Activated CD4-positive, alpha-beta T cell treated with anti-CD3 and anti-CD28 coated beads, Interleukin-10, Interleukin-2, amounts not matched to agents 100 ng/mL and 50 ng/mL, durations not matched to agents 16 hours and 8 hours (primary cell): ENCODE measurements at places on chromosomes 2 and 18.

- DNase-seq = peak; percentile 73
These were observed 56.5 kb upstream of the CREB1 start for GRCh38 chr2:207473049-207473930.

- DNase-seq = no peak
These were observed 61.2 kb downstream of the FEZ2 start for GRCh38 chr2:36536776-36537175.

DNA sequence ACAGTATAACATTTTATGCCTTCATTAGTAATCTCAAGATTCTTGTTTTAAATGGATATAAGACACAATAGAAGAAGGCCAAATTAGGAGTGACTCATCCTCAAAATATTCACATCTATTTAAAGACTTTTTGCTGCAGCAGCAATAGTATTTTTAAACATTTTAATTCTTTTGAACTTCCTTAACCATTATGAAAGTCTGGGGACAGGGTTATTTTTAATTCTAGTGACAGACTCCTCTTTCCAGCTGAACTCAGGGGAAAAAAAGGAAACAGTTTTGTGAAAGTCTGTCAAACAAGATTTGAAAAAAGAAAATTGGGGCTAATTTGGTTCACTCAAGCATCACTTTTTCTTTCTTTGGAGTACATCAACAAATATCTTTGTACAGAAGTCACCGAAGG, 541.8 kb downstream of the NUP35 start:
- no peak for DNase-seq

GRCh38 chr18:77055429-77056300, 76.9 kb downstream of the MBP start:
- DNase-seq = peak; percentile 51

- peak; percentile 55 for DNase-seq
These were observed 1.0 kb upstream of the LDLRAD4 start for GRCh38 chr18:13217466-13217961.

DNA sequence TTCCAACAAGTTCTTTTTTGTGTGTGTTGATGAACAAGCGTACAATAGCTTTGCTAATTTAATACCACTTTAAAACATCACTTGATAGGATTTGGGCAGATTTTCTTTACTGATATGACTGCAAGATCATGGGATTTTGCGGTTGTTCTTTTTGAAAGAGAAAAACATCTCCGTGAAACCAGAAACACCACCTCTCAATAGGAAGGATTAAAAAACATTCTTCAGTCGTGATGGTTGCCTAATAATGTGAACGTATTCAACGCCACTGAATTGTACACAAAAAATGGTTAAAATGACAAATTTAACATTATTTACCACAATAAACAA, 19.3 kb downstream of the RBMS1 start:
- DNase-seq = peak; percentile 36

DNA sequence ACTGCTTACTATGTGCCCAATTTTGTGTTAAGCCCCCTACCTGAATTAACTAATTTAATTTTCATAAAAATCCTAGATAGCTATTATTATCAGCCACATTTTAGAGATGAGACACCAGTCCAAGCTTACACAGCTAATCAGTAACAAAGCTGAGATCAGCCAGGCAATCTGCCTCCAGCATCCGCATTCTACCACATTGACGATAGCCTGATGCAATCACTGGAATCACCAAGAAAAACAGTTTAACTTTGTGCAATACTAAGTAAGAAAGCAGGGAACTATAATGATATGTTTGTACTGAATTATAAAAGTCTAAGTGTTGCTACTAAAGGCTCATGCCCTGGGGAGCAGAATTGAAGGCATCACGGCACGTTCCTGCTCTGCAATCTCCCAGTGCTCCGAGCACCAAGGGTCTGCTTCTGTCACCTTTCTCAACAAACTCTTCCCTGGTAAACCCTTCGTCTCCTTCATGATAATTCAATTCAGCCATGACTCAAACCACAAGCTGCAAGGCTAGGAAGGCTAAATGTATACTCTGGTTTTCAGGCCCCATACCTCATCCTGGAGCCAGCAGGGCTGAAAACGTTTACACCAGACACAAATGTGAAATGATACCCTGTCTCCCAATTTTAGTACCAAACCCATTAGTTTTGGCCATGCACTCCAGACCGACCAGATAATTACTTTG, 19.4 kb downstream of the KANSL3 start:
- no peak for DNase-seq

DNA sequence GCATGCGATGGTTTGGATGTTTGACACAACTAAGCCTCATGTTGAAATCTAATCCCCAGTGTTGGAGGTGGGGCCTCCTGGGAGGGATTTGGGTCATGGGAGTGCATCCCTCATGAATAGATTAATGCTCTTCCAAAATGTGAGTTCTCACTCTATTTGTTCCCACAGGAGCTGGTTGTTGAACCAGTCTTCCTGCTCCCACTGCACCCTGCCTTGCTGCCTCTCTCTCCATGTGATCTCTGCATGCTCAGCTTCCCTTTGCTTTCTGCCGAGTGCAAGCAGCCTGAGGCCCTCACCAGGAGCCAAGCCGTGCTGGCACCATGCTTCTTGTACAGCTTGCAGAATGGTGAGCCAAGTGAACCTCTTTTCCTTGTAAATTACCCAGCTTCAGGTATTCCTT, 206.8 kb downstream of the VAPA start:
- no peak for DNase-seq

- no peak for DNase-seq
These were observed 391.6 kb upstream of the HS6ST1 start for GRCh38 chr2:128710242-128710641.

DNA sequence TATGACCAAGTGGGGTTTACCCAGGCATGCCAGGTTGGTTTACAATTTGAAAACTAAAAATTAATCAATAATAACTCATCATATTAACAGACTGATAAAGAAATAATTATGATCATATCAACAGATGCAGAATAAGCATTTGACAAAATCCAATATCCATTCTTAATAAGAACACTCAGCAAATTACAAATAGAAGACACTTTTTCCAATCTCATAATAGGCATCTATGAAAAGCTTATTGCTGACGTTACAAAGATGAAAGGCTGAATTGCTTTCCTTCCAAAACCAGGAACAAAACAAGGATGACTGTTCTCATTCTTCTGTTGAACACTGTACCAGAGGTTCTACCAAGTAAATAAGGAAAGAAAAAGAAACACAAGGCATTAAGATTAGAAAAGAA, 55.1 kb upstream of the C2orf15 start:
- DNase-seq = no peak

DNA sequence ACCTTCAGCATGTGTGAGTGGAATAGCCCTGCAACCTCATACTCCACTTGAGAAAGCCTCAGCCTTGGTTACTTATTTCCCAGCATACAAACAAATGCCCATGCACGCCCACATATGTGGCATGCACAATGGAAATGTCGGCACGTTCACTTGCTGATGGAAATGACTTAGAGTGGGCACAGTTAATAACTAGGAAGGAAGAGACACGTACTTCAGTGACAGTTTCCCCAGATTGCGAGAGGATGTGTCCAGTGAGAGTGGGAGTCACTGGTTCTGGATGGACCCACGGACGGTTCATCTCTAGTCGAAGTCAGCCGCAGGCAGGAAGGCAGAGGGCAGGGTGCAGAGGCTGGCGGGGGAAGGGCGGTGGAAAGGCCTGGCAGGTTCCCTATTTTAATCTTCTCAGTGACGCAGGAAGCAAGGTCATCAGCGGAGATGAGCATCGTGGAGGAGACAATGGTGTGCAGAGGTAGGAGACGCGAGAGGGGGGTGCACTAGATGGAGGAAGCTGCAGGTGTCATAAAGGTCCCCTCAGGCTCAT, 350.7 kb upstream of the MYT1L start:
- DNase-seq = no peak

GRCh38 chr18:58228762-58229161, 184.7 kb downstream of the NEDD4L start:
- no peak for DNase-seq

DNA sequence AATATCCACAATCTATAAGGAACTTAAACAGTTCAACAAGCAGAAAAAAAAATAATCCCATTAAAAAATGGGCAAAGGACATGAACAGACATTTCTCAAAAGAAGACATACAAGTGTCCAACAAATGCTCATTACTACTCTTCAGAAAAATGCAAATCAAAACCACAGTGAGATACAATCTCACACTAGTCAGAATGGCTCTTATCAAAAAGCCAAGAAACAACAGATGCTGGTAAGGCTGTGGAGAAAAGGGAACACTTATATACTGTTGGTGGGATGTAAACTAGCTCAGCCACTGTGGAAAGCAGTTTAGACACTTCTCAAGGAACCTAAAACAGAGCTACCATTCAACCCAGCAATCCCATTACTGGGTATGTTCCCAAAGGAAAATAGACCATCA, 7.2 kb upstream of the CRYGB start:
- DNase-seq = no peak

DNA sequence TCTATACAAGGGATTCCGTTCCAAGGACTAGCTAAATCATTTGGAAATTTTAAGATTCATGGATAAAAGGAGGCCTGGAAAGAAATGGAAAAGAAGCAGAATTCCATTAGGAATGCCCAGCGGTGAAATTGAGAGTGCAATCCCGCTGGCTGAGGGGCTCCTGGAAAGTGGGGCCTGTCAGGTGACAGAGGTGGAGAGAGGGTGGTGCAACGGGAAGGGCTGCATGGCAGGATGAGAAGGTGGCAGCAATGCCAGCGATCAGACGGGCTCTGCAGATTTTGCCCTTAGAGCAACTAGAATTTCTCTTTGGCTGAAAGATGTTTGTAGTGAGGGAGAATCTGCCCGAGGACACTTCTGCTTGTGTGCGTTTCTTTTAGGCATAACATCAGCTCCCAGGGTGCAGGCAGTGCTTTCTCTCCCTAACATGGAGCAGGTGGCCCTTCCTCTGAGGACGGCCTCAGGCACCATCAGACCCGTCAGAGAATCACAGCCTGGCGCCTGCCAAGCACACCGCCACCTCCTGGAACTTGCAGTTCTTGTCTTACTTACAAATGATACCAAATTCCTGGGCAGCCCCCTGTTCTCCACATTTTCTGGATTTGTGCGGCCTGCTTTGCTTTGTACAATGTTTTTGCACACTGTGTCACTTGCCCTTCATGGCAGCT, 261.6 kb downstream of the NDUFA10 start:
- DNase-seq = no peak

- no peak for DNase-seq
These were observed 40.3 kb upstream of the HNMT start for GRCh38 chr2:137924019-137924418.

- no peak for DNase-seq
These were observed 161.0 kb downstream of the RNF152 start for GRCh38 chr18:61731693-61732376.

DNA sequence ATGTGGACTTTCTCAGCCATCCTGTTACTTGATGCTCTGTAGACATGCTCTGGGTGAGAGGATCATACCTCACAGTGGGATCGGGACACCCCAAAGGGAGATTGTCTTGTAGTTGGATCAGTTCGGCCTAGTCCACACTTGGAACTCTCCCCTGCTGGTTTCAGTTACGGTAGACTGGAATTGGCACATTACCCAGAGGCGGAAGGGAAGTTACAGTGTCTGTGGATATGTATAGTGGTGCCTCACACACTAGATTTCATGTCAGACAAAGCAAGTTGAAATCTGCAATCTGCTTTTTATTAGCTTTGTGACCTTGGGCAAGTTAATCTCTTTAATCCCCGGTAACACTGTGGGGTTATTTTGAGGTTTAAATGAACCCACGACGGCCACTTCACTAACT, 16.2 kb upstream of the CTAGE1 start:
- no peak for DNase-seq

DNA sequence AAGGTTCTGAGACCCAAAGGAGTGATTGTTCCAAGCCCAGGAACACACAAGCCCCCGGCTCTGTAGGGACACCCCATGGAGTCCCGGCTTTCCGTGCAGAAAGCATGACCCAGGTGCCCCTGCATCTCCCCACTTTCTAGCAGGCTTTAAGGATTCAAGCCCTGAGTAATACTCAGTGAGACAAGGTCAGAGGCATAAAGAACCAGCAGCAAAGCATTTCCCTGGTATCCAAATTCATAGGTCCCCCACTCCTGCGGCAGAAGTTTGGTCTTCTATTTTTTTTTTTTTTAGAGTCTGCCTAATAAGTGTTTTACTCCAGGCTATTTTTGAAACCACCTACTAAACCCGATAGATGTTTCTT, 16.3 kb downstream of the TSHZ1 start:
- no peak for DNase-seq

DNA sequence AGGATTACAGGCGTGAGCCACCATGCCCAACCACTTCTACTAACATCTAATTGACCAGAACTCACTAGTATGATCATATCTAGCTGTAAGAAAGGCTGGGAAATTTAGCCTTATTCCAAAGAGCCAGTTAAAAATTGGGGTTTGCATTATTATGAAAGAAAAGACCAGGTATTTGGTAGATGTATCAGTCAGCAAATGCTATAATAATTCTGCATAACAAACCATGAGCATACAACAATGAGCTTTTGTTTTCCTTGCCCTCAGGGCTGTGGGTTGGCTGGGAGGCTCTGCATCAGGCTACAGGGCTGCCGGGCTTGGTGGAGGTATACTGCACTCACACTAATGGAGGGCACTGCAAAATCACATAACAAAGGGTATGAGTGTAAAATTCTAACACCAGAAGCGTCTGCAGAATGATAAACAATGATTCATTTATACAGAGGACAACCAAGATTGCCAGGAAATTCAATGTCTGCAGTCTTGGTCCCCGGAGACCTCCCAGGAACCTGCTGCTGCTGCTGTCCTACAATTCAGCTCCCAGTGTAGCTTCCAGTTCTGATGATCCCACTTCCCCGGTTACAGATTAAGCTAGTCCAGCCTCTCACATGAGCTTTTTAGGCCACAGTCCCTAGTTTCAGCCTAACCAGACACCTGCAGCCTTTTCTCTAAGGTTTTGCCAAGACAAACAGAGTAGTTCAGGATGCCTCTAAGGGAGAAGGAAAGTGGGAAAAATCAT, 32.2 kb upstream of the ST3GAL5 start:
- DNase-seq = no peak

DNA sequence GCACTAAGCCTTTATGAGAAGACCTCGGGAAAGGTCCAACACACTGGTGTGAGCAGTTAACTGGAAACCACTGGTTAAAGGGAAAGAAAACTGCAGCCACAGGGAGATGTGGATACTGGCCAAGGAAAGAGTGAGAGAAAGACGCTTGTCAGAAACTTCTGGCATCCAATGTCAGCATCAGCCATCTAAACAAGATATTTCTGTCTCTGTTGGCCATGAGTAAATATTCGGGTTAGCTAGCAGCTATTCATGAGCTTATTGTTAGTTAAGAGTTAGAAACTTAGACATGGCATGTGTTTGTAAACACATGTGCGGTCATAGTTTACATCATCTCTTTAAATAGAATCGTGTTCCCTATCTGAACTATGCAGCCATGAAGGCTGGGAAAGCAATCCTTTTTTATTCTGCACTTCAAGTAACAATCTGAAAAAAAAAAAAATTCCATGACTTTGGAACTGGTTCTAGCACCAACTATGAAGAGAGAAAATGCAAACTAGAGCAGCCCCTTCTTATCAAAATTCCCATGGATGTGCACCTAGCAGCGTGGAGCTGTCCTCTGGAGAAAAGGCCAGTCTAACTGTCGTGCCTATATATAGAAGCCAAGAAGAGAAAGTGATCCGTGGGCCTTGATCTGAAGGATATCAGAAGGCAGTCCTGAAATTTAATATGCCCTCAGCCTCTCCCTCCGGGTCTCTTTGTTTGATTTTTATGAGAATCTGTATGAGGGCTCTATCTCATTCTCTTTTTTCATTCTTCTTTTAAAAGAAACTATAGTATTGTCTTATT, 84.0 kb upstream of the RFX8 start:
- DNase-seq = no peak
